ENCODE measurements at places on chromosomes 4 and X.

- DNase-seq, result no peak
Observed at GRCh38 chr4:185213877-185214276, 4.5 kb downstream of the SNX25 start.

GRCh38 chr4:105061136-105061696, 85.5 kb upstream of the TET2 start:
- no peak for DNase-seq

DNA sequence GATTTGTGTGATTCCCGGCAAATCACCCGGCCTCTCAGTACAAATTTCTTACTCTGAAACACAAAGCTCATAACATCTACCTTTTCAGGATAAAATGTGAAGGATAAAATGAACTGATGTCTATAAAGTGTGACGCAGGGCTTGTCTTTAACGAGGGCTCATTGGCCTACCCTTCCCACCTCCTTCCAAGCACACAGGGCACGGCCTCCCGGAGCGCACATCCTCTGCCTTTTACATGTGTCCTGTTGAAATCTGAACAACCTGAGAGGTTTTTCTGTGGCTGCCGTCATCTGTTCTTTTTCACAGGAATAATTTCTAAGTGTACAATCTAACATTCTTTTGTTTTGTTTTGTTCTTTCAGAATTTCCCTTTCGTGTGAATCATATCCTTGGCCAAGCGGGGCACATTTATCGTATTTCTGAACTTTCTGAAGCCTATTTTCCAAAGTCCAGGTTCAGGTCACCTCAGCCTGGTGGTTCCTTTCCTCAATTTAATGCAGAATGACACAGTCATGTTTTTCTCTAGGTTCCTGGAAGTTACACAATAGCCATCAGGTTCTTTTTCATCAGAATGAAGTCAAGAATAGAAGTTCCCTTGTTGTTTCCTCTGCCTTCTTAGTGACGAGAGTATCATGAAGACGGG, 53.1 kb upstream of the SPRY1 start:
- DNase-seq, result no peak

- DNase-seq, result no peak
Observed at GRCh38 chrX:148794350-148794749, 293.9 kb downstream of the AFF2 start.

GRCh38 chr4:53321151-53321983, 44.5 kb downstream of the SCFD2 start:
- no peak for DNase-seq

GRCh38 chr4:107808572-107808971, 16.2 kb upstream of the SGMS2 start:
- no peak for DNase-seq

DNA sequence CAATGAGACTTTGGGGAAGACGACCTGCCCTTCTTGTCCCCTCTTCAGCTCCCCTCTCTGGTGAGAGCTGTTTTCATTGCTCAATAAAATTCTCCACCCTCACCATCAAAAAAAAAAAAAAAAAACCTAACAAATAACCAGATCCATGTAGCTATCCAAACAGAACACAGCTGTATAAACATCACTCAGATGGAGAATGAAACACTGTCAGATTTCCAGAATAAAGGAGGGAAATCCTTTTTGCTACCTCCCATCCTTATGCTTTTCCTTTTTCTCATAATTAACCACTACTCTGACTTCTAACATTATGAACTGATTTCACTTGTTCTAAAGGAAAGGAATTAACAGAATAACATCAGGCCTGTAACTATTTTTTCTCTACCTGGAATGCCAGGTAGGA, 155.6 kb downstream of the PPP4R3C start:
- no peak for DNase-seq

DNA sequence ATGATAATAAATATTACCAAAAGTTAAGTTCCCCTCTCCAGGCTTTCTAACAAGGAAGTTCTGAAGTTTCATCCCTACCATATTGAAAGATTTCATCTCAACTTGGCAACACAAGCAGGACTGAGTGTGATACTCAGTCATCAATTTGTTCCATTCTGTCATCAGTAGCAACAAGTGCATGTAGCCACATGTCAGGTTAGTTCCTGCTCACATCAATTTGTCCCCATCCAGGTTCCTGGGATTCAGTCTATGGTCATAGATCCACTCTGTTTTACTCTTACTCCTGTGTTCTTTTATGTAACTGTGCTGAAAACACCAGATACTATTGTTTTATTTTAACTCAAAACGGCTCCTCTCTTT, 22.2 kb downstream of the SMPX start:
- DNase-seq, result no peak

DNA sequence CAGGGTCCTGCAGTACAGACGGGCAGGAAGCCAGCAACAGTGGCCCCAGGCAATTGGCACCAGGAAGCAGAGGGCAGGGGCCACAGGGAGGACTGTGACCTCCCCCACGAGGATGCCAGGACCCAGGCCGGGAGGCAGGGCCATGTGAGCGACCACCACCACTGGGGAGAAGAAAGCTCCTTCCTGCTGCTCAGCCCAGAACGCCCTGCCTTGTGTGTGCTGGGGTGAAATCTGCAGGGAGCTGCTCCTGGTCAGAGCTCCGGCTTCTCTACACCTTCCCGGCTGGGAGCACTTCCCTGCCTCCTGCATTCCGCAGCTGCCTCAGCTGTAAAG, 100.4 kb downstream of the HMX1 start:
- no peak for DNase-seq

GRCh38 chrX:48472225-48472624, 2.2 kb upstream of the SLC38A5 start:
- DNase-seq, result no peak

DNA sequence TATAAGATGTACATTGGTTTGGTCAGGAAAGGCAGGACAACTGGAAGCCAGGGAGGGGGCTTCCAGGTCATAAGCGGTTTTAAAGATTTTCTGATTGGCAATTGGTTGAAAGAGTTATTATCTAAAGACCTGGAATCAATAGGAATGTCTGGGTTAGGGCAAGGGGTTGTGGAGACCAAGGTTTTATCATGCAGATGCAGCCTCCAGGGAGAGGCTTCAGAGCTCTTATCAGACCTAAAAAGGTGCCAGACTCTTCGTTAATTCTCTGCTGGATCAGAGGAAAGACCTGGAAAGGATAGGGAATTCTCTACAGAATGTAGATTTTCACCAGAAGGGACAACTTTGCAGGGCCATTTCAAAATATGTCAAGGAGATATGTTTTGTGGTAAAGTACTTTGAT, 62.8 kb downstream of the BEX3 start:
- no peak for DNase-seq

GRCh38 chrX:125089761-125090445, 229.8 kb upstream of the TEX13C start:
- no peak for DNase-seq

GRCh38 chr4:186201535-186202230, 10.3 kb downstream of the CYP4V2 start:
- no peak for DNase-seq

GRCh38 chr4:110128472-110128919, 69.9 kb downstream of the ELOVL6 start:
- no peak for DNase-seq

GRCh38 chr4:183129675-183130074, 30.6 kb downstream of the WWC2 start:
- no peak for DNase-seq

GRCh38 chr4:147927377-147928137, 195.7 kb downstream of the ARHGAP10 start:
- DNase-seq, result no peak

DNA sequence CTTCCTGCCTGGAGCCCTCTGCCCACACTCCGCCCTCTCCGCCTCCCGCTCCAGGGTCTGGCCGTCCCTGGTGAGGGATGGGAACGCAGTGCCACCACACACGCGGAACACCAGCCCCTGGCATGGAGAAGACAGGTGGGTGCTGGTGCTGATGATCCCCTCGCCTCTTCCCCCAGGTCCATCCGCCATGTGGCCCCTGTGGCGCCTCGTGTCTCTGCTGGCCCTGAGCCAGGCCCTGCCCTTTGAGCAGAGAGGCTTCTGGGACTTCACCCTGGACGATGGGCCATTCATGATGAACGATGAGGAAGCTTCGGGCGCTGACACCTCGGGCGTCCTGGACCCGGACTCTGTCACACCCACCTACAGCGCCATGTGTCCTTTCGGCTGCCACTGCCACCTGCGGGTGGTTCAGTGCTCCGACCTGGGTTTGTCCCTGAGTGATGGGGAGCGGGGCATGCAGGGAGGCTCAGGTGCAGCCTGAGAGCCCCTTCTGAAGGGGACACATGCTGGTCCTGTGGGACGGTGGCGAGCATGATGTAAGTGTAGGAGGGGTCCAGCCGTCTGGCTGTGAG, 9.8 kb downstream of the BGN start:
- DNase-seq, result no peak

GRCh38 chr4:24743927-24744326, 51.4 kb upstream of the SOD3 start:
- no peak for DNase-seq

DNA sequence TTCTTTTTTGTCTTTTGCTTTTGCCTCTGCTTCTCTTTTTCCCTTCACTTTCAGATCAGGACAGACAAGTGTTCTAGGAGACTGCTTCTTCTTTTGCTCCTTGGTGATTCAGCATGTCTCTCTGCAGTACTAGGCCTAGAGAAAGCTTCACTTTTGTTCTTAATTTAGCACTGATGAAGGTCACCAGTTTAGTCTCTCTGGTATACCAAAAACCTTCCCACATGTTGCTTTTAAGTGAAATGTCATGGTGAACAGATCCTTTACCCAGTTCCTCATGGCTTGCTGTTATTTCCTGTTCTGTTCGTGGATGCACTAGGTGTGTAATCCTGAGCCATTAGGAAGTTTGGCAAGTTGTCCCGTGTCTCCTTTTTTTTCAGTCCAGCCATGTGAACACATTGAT, 53.3 kb downstream of the NBDY start:
- DNase-seq, result no peak

- DNase-seq, result no peak
Observed at GRCh38 chr4:32133141-32133540, 1413.0 kb downstream of the PCDH7 start.

GRCh38 chr4:186260504-186261448, 5.2 kb upstream of the F11 start:
- DNase-seq, result no peak

GRCh38 chr4:148986951-148987350, 544.7 kb upstream of the NR3C2 start:
- no peak for DNase-seq

- DNase-seq, result no peak
Observed at GRCh38 chr4:1044469-1045192, 33.2 kb downstream of the FGFRL1 start.

- no peak for DNase-seq
Observed at GRCh38 chr4:59818656-59819055, 1381.5 kb upstream of the ADGRL3 start.

Measured in stimulated activated CD8-positive, alpha-beta memory T cell treated with anti-CD3 and anti-CD28 coated beads, Interleukin-15, amount 100 ng/mL, for 24 hours (primary cell).